ENCODE measurements at places on chromosomes 12 and 14. TPM values are rescaled to one million over a fixed set of nuclear protein-coding genes. Genes with fewer than 3 reads are reported as not detected.
A peak's percentile ranks its signal among the peaks of the same experiment; 100 is the strongest.

DNA sequence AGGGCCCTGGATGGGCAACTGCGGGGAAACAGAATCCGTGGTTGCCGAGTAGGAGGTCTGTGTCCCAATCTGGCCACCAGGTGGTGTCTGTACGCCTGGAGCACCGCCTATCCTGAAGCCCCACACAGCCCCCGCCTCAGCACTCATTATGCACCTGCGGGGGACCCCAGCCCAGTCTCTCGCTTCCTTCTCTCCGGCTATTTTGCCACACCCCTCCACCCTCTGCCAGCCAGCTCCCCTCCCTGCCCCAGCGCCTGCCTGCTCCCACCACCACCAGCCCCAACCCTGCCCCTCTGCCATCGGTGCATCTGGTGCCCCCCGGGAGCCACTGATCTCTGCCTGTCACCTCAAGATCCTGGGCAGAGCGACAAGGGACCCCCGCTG is 2.2 kb upstream of the NXPH4 start:
- peaks cover 42% of the 10 kb centered on the region for H3K4me1 ChIP-seq
- DNase-seq, result peak; percentile 72
- H3K27me3 ChIP-seq, result peaks cover 47% of the 10 kb centered on the region
- H3K4me3 ChIP-seq, result no peak overlapping the region
- no peaks in the 10 kb centered on the region for H3K36me3 ChIP-seq

DNA sequence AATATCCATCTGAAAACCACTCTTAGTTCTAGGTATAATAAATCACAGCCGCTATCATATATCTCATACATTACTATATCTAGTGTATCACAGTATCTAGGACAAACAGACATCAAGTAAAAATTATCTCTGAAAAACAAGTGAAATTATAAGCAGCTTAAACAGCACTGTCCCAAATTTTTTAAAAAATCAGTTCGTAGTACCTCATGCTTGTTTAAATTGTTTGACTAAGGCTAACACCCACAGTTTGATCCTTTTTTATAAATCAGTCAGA is 33.9 kb downstream of the CDK17 start:
- no peak overlapping the region for H3K27ac ChIP-seq
- peaks cover 71% of the 10 kb centered on the region for H3K4me1 ChIP-seq
- no peak overlapping the region for H3K4me3 ChIP-seq
- no peaks in the 10 kb centered on the region for H3K27me3 ChIP-seq
- H3K36me3 ChIP-seq, result no peaks in the 10 kb centered on the region

DNA sequence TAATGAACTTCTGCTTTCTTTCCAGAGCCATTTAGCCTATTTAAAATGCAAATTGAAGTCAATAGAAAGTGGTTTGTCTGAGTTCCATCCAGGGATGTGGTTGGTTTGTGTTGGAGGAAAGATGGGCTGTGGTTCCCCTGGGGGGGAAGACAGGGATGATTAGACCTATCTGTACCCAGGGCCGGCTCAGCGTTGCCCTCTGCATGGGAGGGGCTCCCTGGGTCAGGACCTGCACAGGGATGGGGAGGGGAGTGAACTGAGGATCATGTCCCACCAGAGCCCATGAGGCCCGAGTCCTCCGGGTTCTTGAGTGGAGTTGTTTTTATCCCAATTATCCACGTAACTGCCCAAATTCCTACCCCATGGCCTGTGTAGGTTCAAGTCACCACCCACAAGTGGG is 76.9 kb upstream of the SFSWAP start:
- H3K27ac ChIP-seq, result no peak overlapping the region
- DNase-seq, result no peak
- H3K4me3 ChIP-seq, result no peak overlapping the region
- H3K4me1 ChIP-seq, result no peaks in the 10 kb centered on the region

The APOF gene
- not detected for total RNA-seq

The SLC10A1 gene
- total RNA-seq, result not detected

- DNase-seq, result no peak
- no peaks in the 10 kb centered on the region for H3K36me3 ChIP-seq
- no peaks in the 10 kb centered on the region for H3K27me3 ChIP-seq
- no peak overlapping the region for H3K27ac ChIP-seq
These were observed 80.8 kb downstream of the PRIMA1 start for GRCh38 chr14:93707475-93707874.

The AQP2 gene
- not detected for total RNA-seq

Measured in CD4-positive, alpha-beta memory T cell (primary cell).